K562 (cell line): ENCODE measurements at places on chromosomes 1 and 21.

- no peak for DNase-seq
Measured at GRCh38 chr1:200464784-200465400, 55.1 kb upstream of the ZNF281 start.

GRCh38 chr21:40331172-40331571 is 463.9 kb downstream of the PCP4 start:
- no peak for DNase-seq

DNA sequence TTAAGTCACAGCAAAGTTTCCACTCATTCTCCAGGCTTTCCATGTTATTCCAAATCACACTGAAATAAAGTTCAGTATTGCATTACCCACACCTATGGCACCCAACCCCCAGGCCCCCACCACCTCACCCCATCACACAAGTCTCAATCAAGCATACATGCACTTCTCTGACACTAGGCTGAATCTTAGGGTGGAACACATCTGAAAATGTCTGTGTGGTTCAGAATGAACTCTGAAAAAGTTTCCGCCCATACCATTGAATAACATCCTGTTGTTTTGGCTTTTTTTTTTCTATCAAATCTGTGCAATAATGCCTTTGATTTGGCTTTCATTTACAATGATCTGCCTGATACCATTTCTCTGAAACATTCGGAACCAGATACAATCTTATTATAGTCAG is 25.8 kb upstream of the LRRC8C start:
- no peak for DNase-seq

- DNase-seq: no peak
Measured at GRCh38 chr1:153610811-153611301, 2.1 kb downstream of the S100A16 start.

GRCh38 chr1:71043065-71043464 is 4.6 kb downstream of the PTGER3 start:
- DNase-seq: no peak

GRCh38 chr1:210866532-210866931 is 267.4 kb downstream of the KCNH1 start:
- no peak for DNase-seq

- no peak for DNase-seq
Measured at GRCh38 chr1:243420016-243420945, 164.4 kb downstream of the SDCCAG8 start.

- DNase-seq: no peak
Measured at GRCh38 chr1:94697839-94698238, 122.3 kb upstream of the SLC44A3 start.

- DNase-seq: no peak
Measured at GRCh38 chr1:201790261-201790660, 38.7 kb upstream of the IPO9 start.

GRCh38 chr1:119090250-119090649 is 50.2 kb downstream of the WARS2 start:
- DNase-seq: no peak

GRCh38 chr1:89598450-89599331 is 34.2 kb upstream of the LRRC8C start:
- peak; percentile 56 for DNase-seq

DNA sequence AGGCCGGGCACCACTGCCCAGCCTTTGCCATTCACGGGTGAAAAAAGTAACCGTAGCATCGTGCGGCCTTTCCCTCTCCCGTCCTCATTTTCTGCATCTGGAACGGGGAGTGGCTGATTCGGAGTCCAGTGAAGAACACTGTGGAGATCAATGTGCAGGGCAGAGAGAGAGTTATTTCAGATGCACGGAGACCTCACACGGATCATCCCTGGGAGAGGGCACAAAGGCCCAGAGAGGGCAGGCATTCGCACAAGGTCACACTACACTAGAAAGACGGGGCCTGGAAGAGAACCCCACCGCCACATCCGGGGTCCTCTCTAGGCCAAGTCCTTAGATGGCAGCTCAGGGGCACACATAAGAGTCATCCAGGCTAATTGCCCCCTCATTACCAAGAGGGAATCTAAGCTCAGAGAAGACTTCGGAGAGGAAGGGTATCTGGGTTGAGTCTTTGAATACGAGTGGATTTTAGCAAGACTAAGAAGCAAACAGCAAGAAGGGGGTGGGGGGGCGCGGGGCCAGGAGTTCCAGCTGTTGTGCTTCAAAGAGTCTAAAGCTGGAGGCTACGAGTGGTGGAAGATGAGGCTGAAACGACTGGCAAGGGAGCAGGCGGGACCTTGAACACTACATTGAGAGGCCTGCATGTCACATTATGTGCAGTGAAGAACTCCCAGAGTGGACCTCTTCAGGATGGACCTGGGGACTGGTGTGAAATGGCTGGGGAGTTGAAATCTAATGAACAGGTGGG is 857 bp downstream of the GPX7 start:
- DNase-seq: no peak

DNA sequence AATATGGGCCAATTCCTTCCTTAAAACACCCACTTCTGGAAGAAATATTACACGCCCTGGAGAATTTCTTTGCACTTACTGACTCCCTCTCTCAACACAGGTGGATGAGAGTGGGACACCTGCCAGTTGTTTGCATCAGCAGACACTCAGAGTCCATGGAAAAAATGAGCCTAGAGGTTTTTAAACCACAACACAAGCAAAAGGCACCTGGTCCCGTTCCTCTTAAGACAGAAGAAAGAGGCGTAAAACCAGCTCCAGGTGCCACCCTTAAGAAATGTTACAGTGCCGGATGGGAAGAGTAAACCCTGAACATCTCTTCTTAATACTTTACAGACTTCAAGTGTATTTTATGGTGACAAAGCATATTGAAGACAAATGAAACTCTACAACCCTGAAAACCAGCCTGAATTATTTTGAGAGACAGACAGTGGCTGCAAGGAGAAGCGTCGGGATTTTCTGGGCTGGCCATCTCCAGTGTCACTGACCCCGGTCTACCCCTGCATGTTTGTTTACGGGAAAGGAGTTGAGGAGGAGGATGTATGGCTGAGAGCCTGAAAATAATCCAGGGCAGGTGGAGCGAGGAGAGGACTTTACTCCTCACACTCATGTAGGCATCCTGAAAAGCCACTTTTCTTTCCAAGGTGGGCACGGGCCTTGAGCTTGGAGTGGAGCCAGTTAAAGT is 7.8 kb upstream of the RIPK4 start:
- DNase-seq: no peak
